ENCODE measurements at places on chromosomes 7 and 10. TPM values are rescaled to one million over a fixed set of nuclear protein-coding genes. Genes with fewer than 3 reads are reported as not detected.

DNA sequence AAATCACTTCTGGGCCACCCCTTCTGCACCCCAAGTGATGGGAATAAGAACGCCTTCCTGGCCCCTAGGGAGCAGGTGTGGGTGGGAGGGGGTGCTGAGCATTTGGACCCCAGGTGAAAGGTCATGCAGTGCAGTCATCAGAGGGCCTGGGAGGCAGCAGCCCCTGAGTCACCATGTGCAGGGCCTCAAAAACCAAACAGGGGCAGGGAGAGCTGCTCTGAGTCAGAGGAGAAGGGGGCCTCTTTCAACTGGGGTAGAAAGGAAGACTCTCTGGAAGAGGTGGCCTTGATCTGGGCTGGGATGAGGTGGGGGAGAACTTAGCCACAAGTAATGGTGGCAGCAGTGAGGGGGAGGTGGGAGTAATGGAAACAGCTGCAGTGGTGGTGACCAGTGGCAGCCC lies 164.3 kb downstream of the BUB3 start:
- no peak for DNase-seq

GRCh38 chr10:31808258-31809218 lies 120.1 kb downstream of the ARHGAP12 start:
- peak; percentile 86 for DNase-seq

GRCh38 chr7:10471280-10472058 lies 502.2 kb upstream of the PHF14 start:
- DNase-seq, result no peak

- DNase-seq, result peak; percentile 38
Measured at GRCh38 chr10:118259288-118259906, 82.7 kb downstream of the FAM204A start.

- DNase-seq, result no peak
Measured at GRCh38 chr10:112913661-112914287, 36.3 kb upstream of the TCF7L2 start.

- DNase-seq, result no peak
Measured at GRCh38 chr7:5533821-5534367, 110.3 kb upstream of the TNRC18 start.

- no peak for DNase-seq
Measured at GRCh38 chr10:103793429-103793828, 61.9 kb downstream of the SH3PXD2A start.

GRCh38 chr10:13146379-13146778 lies 15.0 kb upstream of the MCM10 start:
- DNase-seq, result peak; percentile 46

DNA sequence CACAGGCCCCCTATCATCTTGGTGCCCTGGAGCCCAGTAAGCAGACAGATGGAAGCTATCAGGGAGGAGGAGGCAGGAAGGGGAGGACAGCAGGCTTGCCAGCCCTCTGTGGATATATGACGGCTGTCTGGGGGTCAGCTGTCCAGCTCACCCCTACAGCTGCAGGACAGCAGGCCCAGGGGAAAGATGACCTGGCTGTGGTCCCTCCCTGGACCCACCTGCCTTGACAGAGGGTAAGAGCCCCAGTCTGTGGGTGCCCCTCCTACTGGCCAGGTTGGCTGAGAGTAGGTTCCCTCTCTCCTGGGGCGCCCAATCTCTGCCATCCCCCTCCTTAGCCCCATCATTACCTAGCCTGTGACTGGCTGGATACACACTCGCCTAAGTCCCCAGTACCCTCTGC lies 62.5 kb downstream of the C10orf143 start:
- no peak for DNase-seq

Gene EEPD1
- total RNA-seq, result 9.3 TPM

Gene CDC14C
- under 0.01 TPM for total RNA-seq

Gene ODAD2
- 3.2 TPM for total RNA-seq

Gene SRRT
- total RNA-seq, result 50.6 TPM

Gene MRLN
- not detected for total RNA-seq
